ENCODE measurements at places on chromosomes 12 and 14. TPM values are rescaled to one million over a fixed set of nuclear protein-coding genes. Genes with fewer than 3 reads are reported as not detected.

Gene GCN1
- polyA plus RNA-seq: 30.5 TPM

Gene CD163
- polyA plus RNA-seq: 211 TPM

Gene PLEK2
- polyA plus RNA-seq: 1.8 TPM

Gene MIPOL1
- 3.1 TPM for polyA plus RNA-seq

Gene CELA1
- polyA plus RNA-seq: not detected

Gene PIK3C2G
- 0.22 TPM for polyA plus RNA-seq

Gene KLRK1
- 2.0 TPM for polyA plus RNA-seq

Gene ANKRD52
- polyA plus RNA-seq: 5.6 TPM

Gene GRIP1
- 0.19 TPM for polyA plus RNA-seq

Gene BEGAIN
- 11.7 TPM for polyA plus RNA-seq

Gene RHOJ
- polyA plus RNA-seq: 22.0 TPM

Gene ANAPC5
- 104 TPM for polyA plus RNA-seq

Gene FERMT2
- polyA plus RNA-seq: 16.7 TPM

All from adipose tissue (tissue), 3 donors.